H4 (cell line): ENCODE measurements at places on chromosomes 3 and 15. TPM values are rescaled to one million over a fixed set of nuclear protein-coding genes. Genes with fewer than 3 reads are reported as not detected.

GRCh38 chr15:61916104-61916503 lies 144.1 kb downstream of the VPS13C start:
- no peak for DNase-seq

DNA sequence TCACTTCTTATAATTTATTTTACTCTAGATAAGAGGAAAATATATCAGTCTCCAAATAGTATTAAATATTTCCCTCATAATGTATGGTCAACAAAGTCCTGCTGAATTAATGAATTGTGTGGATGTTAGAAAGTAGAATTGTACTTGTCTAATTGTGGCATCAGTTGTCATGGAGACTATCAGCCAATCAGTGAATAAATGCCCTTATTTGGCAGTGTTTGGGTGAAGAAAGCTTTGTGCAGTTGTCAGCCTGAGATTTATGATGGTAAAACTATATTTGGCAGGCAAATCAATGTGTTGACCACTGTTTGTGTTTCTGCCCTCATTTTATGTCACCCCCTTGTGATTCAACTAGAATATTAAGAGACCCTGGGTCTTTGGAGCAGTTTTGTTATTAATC lies 293.6 kb upstream of the MDFIC2 start:
- DNase-seq = no peak

- DNase-seq = no peak
Observed at GRCh38 chr3:20307383-20307782, 121.4 kb upstream of the SGO1 start.

GRCh38 chr3:193829781-193830180 lies 236.8 kb downstream of the OPA1 start:
- DNase-seq = peak; percentile 94

- DNase-seq = no peak
Observed at GRCh38 chr3:42213417-42213816, 52.6 kb downstream of the CCK start.

DNA sequence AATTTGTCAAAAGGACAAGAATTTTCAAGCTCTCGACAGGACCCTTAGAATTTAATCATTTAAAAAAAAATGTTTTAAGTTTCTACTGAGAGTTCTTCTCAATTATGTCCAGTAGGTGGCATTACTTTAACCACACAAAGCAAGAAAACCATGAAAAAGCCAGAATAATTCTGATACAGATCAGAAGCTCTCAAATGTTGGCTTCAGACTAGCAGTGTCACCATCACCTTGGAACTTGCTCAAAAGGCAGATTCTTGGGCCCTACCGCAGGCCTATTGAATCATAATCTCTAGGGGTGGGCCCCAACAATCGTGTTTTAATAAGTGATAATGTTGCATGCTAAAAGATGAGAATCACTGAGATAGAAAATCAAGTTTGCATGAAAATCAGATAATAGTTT lies 99.5 kb upstream of the KCNMB2 start:
- DNase-seq = peak; percentile 77

GRCh38 chr15:49115062-49115461 lies 40.3 kb downstream of the COPS2 start:
- DNase-seq = no peak

DNA sequence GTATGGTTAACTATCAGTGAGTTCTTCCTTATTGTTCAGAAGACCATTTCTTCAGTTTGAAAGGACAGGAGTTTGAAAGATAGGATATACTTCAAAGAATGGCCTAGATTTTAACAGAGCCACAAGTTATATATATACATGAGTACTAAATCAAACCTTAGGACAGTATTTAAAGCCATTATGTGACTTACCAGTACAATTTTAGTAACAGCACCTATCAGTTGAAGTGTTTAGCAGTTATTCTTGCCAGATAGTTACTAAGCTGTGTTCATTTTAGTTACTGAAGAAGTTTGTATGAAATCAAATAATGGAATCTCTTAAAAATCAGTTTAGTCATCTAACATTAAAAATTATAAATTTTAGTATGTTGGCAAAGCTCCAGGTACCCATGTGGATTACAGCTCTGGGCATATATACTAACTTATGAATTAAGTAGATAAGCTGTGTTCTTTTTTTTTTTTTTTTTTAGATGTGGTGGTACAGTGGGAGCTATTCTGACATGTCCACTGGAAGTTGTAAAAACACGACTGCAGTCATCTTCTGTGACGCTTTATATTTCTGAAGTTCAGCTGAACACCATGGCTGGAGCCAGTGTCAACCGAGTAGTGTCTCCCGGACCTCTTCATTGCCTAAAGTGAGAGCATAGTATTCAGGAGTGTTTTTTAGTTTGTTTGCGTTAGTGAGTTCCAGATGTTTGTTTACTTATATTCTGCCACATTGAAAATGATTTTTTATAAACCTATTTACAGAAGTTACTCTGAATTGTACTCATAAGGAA lies 14.6 kb downstream of the SLC25A36 start:
- DNase-seq = no peak

DNA sequence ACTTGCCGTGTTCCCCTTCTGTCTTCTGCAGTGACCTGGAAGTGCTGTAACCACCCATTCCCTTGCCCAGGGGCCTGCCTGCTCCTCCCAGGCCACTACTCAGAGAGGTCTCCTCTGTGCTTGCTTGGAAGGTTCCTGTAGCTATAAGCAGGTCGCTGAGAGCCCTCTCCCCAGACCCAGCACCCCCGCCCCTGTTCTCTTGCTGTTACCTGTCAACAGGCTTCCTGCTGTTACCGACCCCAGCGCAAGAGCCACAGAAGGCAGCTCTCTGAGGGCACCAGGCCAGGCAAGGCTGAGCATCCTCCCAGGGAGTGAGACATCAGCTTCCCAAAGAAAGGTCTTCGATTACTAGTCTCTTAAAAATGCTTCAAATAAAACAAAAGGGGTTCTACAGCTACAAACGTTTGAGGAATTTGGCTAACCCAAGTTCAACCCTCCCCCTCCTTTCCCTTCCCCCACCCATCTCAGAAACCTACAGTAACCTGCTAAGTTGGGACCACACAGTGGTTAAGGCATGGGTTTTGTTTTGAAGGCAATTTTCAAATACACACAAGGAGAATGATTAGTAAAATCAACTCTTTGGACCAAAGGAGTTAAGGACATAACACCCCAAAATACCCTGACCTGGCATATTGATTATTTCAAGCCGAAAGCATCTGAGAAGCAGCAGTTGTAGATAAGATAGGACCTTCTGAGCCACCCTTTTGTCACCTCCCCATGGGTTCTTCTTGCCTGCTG lies 74.9 kb upstream of the MFGE8 start:
- no peak for DNase-seq

DNA sequence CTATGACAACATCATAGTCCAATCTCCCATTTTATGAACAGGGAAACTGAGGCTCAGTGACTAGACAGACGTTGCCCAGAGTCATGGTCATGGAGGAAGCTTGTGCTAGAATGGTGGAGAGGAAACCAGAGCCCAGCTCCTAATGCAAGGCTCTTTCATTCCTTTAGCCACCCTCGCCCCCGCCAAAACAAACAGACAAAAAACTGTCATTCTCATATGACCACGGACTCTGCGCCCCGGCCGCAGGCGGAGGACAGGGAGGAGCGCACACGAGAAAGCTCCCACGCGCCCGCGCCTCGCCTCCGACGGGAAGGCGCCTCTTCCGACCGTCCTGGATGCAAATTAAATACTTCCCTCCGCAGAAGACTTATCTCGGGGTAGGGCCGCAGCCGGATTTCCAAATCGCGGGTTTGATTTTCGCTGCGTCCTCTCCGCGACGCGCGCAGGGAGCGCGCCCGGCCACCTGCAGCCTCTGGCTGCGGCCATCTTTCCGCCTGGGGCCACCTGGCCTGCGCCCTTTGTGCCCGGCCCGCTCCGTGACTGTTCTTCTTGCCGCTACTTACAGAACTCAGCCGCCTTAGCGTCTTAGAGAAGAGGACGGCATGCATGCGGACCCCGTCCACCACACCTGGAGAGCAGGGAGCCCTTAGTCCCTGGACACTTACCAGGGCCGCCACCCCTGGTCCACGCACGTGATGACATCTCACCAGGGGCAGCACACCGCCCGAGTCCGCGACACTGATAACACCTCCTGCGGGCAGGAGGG lies 670 bp upstream of the ATP13A3 start:
- no peak for DNase-seq

DNA sequence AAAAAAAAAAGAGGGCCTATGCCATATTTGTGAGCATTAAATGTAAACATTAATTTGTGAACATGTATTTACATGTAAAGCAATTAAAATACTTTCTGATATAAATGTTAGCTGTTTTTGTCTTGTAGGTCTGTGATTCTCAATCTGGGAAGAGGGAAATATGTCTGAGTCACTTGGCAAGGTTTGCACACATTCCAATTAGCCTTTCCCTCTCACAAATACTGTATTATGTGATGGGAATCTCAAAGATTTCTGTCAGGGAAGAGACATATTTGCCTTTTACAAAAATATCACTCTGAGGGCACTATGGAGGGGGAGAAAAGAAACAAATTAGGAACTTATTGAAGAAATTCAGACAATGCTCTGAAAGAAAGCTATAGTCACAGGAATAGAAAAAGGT lies 483.6 kb downstream of the GBE1 start:
- no peak for DNase-seq

Gene TRIM42
- total RNA-seq = not detected in 2 replicates

Gene DUOXA1
- total RNA-seq = not detected in 2 replicates

Gene CADPS
- 0.17 TPM in 1 of 2 replicates, not detected in the other for total RNA-seq

Gene ROBO1
- total RNA-seq = 22.8 and 24.7 TPM in 2 replicates

Gene MBNL1
- 87.0 and 153 TPM in 2 replicates for total RNA-seq
